Activated CD8-positive, alpha-beta memory T cell treated with anti-CD3 and anti-CD28 coated beads for 24 hours (primary cell): ENCODE measurements at places on chromosomes 13 and 19.
A peak's percentile ranks its signal among the peaks of the same experiment; 100 is the strongest.

DNA sequence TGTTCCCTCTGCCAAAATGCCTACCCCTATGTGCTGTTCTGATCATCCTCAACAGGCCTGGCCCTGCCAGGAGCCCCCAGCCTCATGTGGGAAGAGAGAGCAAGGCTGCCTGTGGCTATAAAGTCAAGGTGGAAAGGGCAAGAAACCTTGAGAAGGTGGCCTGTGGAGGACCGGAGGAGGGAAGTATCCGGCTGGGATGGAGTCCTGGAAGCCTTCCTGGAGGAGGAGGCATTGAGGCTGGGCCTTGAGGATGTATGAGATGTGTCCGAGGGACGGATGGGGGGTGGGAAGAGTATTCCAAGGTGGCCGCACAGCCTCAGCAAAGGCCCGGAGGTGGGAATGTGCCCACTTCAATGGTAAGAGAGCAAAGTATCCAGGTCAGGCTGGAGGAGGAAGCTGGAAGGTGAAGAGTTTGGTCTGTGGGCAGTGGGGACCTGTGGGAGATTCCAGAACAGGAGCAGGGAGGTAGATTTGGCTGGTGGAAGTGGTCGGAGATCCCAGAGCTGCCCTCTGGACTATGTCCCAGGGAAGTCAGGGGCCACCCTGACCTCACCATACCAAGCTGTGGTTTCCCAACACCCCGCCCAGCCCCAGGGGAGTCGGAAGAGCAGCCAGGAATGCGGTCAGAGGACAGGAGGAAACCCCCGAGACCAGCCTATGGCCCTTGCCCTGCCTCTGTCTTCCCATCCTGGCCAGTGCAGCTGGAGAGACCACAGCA, 3.0 kb upstream of the PLIN4 start:
- no peak for DNase-seq

DNA sequence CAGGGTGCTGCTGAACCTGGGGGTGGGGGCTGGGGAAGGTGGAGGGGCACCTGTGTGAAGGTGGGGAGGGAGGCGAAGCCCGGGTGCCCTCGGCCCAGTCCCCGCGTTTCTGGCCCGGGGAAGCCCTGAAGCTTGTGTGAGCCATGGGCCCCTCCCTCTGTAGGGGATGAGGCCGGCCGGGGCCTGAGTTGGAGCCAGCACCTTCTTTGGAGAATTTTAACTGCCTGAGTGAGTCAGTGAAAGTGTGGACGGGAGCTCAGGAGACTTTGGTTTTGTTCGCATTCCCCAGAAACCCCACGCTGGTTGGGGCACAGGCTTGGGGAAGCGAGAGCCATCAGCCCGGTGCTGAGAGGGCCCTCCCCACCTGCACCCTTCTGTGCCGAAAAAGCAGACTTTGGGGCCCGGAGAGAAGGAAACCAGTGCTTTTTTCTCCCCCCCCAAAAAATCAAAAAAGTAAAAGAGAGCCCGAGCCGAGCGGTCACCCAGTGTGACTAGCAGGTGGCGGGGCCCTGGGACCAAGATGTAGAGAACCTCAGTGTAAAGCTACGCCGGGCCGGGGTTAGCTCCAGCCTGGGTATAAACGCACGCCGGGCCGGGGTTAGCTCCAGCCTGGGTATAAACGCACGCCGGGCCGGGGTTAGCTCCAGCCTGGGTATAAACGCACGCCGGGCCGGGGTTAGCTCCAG, 45.1 kb downstream of the TMEM255B start:
- no peak for DNase-seq

DNA sequence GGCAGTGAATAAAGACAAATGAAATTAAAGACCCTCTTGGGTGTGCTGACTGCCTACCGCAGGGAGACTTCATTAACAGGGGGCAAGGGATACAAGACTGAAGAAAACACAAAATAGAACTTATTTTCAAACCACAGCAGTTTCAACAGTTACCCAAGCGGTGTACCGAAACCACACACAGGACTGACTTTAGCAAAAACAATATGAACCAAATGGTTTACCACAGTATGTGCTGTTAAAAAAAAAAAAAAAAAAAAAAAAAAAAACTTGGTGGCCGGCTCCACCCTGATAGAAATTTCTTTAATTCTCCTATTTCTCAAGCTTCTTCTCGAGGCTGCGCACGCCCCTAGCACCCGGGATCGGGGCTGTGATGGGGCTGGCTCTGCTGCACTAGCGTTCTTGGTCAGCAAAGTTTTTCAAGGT, 42.6 kb downstream of the KLF2 start:
- DNase-seq, result no peak

DNA sequence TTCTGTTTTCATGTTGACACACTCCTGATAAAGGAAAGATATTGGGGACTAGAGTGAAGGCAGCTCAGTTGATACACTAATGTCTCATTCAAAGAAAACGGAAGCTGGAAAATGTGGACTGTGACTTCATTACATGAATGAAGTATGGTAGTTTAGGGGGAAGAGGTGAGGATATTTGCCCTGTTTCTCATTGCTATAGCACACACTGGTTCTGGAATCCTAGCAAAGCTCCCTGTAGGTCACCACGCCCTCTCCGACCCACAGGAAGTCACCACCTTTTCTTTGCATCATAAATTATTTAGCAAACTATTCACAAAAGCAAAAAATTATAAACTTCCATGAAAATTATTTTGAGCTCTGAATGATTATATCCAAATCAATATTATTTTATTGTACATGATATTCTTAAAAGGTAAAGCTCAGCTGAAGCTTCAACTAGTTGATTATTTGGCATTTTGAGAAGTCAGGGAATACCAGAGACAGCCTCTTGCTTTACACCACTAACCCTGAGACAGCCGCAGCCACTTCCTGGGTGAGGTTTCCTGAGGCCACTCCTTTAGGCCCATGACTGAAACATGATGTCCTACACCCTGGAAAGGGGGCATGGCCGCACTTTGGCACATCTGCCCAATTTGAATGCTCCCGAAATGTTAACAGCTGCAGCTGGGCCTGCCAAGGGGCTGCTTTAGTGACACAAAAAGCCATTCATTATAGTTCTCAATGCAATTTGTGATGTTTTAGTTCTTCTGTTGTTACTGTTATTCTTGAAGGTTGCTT, 50.0 kb upstream of the WDFY2 start:
- peak; percentile 68 for DNase-seq

- no peak for DNase-seq
Observed at GRCh38 chr13:109366525-109366924, 419.9 kb downstream of the IRS2 start.

DNA sequence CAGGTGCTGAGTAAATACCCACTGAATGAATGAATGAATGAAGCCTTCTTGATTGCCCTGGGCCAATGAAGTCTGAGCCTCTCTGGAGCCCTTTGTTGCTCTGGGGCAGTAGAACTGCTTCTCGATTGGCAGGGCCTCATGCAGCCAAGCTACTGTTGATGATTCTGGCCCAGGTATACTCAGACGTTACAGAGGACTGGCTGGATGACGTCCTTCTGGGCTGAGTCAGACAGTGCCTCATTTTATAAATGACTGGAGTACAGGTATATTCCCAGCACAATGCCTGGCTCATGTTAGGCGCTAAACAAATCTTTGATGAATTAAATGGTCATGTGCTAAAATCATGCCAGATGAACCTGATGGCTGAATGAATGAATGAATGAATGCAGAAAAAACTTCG, 243.8 kb upstream of the MAB21L1 start:
- no peak for DNase-seq

DNA sequence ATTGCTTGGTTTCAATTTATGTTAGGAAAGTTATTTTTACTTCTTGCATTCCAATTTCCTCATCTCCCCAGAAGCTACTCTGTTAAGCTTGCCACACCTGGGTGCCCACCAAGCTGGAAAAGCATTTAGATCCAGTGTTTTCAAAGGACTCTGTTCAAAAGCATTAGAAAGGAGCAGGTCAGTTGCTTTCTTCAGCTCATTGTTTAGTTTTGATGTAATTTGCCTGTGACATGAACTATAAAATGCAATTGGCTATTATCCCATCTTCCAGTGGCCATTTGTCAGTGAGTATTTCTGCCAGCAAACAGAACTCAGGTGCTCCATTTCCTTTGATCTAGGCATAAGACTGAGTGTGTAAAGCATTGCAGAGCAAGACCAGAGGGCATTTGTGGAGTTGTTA, 46.7 kb upstream of the RNF113B start:
- DNase-seq, result no peak

DNA sequence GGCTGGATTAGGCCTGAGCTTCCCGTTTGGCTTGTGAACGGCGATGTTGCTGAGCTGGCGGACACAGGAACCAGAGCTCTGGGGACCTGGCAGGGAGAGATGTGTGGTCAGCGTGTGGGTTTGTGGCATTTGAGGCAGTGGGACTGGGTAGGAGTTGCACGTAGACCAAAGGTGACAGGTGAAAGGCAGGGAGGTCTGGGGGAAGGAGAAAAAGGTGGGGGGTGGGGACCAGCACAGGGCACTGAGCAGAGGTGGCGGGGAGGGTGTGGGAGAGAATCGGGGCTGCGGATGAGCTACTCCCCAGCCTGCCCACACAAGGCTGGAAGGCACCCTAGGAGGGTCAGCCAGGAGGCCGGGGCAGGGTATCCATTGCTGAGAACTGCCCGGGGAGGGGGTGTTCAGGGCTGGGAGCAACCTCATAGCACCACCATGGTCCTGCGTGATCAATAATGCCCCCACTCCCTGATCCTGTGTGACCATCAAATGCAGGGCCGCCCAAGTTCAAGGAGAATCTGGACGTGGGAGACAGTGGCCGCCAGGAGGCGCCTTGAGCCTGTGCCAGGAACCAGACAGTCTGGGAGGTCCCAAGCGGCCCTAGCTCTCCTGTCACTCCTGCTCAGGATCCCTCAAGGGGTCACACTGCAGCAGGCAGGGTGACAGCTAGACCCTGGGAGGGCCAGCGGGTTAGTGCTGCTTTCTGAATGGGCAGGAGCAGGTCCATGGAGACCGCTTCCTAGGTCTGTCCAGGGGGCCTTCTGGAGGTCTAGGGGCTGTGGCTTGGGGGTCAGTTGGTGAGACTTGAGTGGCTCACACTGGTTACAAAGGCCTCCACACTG, 12.8 kb upstream of the SELENOW start:
- DNase-seq, result peak; percentile 75

DNA sequence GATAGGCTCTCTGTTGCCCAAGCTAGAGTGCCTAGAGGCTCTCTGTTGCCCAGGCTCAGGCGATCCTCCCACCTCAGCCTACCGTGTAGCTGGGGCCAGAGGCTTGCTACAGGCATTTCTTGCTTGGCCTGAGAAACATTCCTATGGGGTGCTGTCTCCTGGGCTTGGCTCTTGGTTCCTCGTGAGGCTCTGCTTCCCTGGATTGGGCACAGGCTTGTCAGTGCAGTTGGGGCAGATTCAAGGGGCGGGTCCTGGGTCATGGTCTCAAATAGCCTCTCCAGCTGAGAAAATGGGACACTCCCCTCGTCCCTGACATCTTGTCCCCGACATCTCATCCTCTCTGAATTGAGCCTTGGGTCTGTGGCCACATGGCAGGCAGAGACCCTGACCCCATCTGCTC, 4.9 kb downstream of the TSSK6 start:
- no peak for DNase-seq

GRCh38 chr13:45073809-45074208, 46.5 kb upstream of the GTF2F2 start:
- no peak for DNase-seq

DNA sequence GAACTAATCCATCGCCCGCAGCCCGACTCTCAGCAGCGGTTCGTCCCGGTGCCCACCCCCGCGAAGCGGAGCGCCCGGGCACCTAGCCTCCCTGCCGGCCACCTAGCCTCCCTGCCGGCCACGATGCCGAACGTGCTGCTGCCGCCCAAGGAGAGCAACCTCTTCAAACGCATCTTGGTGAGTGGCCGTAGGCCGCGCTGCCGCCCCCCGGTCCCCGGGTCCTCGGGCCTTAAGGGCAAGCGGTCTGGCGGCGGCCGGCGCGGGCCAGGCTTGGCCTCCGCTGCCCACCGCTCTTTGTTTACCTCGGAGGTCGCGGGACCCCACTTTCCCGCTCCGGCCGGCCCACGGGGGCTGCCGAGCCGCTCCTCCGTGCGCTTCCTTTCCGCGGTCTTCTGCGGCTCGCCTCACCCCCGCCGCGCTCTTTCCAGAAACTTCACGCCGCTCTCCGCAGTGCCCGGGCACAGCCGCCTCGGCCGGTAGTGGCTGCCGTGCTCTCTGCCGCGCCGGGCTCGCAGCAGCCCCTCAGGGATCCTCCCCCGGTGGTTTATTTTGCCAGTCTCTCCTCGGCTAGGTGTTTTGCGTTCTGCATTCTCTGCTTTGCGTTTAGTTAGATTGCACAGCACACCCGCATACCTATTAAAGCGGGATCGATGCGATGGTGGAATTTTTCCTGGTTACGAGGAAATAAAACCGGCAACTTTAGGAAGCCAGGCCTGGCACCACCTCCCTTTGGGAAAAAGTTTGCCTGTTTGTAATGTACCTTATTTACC, 524 bp downstream of the NAA16 start:
- peak; percentile 81 for DNase-seq

- peak; percentile 80 for DNase-seq
Observed at GRCh38 chr19:19034204-19034624, 811 bp downstream of the ARMC6 start.

DNA sequence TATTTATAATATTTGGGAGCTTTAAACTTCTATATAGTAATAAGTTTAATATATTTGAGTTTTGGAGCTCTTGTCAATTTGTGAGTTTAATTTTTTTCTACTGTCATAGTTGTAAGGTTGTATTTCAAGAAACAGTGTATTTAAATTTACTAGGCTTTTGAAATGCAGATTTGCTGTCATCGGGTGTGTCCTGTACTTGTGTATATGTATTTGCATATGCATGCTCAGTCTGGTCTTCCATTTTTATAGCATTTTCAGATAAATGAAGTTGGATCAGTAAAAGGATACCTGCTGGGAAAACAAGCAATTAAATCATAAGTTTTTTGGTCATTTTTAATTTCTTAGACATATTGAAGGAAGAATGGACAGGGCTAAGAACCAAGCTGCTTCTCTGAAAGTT, 33.1 kb downstream of the SLAIN1 start:
- DNase-seq, result no peak

- DNase-seq, result peak; percentile 100
Observed at GRCh38 chr19:48872182-48872883, at the start of gene PPP1R15A. Gene PPP1R15A (plus strand): TSS chr19:48872421. CDS start chr19:48873234, 813 bp downstream.

GRCh38 chr13:80363890-80364503, 23.1 kb upstream of the SPRY2 start:
- no peak for DNase-seq

GRCh38 chr19:33569821-33570220, 48.2 kb upstream of the PEPD start:
- no peak for DNase-seq

DNA sequence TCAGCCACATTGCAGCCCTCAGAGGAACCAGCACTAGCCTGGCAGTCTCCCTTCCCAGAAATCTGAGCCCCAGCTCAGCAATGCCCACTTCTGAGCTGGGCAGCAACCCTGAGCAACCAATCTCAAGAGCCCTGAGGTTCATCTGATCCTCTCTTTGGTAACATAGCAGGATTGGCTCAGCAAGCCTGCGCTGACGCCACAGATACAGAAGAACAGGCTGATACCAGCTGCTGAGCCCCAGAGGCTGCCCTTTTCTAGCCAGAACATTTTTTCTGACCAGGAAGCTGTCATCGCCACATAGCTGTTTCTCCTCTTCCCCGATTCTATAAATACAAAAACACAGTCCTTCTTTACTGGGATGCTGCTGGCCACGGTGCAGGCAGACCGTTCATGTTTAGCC, 59.8 kb downstream of the TRPM4 start:
- DNase-seq, result no peak
